NCI-H2081 (cell line): ENCODE measurements at places on chromosomes 1 and 21.

DNA sequence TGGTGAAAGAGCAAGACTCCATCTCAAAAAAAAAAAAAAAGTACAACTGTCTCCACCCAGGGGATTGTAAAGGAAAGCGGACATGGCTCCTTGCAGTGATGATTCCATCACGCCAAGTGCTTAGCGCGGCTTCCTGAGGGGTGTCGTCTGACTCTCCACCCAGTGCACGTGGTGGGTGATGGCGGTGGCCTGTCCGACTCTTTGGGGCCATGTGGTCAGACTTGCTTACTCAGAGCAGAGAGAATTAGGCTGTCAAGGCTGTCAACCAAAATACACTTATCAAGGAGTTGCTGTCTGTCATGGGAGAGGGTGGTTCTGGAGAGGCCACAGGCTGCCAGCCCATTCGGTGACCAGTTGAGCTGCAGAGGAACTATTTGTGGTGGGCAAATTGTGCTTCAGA, 49.4 kb downstream of the PTPRF start:
- no peak for DNase-seq

- DNase-seq: peak; percentile 96
Observed at GRCh38 chr1:218494449-218494852, 149.3 kb downstream of the TGFB2 start.

GRCh38 chr1:177432897-177433296, 262.1 kb downstream of the BRINP2 start:
- DNase-seq: no peak

DNA sequence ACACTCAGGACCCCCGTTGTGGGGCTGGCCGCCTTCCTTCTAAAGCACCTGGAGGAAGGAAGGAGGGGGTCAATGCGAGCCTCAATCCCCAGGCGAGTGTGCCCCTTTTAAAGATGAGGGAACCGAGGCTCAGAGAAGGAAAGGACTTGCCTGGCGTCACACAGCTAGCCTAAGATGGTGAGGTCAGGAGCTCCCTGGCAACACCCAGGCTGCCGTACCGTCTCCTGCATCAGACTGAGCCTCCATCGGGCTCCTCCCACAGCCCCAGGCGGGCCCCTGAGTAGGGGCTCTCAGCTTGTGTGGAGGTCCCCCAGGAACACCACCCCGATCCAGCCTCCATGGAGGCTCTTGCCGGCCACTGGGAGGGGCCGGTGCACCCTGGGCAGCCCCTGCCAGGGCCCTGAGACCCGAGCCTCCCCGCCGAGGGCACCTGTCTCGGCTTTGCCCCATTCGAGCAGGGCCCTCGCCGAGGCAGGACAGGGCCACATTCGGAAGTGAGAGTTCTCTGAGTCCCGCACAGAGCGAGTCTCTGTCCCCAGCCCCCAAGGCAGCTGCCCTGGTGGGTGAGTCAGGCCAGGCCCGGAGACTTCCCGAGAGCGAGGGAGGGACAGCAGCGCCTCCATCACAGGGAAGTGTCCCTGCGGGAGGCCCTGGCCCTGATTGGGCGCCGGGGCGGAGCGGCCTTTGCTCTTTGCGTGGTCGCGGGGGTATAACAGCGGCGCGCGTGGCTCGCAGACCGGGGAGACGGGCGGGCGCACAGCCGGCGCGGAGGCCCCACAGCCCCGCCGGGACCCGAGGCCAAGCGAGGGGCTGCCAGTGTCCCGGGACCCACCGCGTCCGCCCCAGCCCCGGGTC, at the start of gene AIRE:
TSS of gene AIRE (plus strand) at position 739 of the 855 bp plus-strand sequence. CDS start 131 bp downstream, outside the sequence.
- no peak for DNase-seq

- DNase-seq: no peak
Observed at GRCh38 chr1:213908521-213908920, 79.3 kb upstream of the PROX1 start.

GRCh38 chr1:47209725-47210325, 20.0 kb upstream of the PDZK1IP1 start:
- DNase-seq: no peak

DNA sequence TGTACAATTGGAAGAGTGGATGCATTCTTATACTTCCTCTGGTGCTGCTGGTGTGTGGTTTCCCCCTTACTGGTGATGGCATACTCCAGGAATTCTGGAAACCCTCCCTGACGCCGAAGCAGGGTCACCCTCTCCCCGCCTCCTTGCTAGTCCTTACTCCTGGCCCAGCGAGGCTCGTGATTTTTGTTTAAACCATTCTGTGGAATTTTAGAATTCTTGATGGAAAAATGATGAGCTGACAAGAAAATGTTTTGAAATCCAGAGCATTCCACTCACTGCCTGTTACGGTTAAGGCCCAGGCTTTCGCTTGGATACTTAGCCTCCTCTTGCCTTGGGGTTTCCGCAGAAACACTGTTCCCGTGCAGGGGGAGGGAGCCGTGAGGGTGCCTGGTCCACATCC, 41.1 kb downstream of the IL6R start:
- no peak for DNase-seq

GRCh38 chr1:23278717-23279116, 61.4 kb upstream of the HTR1D start:
- DNase-seq: peak; percentile 82
